Bone marrow (tissue), 2 donors: ENCODE measurements at places on chromosomes 4 and X.

GRCh38 chr4:123064390-123064789 is 142.0 kb upstream of the NUDT6 start:
- DNase-seq: no peak

DNA sequence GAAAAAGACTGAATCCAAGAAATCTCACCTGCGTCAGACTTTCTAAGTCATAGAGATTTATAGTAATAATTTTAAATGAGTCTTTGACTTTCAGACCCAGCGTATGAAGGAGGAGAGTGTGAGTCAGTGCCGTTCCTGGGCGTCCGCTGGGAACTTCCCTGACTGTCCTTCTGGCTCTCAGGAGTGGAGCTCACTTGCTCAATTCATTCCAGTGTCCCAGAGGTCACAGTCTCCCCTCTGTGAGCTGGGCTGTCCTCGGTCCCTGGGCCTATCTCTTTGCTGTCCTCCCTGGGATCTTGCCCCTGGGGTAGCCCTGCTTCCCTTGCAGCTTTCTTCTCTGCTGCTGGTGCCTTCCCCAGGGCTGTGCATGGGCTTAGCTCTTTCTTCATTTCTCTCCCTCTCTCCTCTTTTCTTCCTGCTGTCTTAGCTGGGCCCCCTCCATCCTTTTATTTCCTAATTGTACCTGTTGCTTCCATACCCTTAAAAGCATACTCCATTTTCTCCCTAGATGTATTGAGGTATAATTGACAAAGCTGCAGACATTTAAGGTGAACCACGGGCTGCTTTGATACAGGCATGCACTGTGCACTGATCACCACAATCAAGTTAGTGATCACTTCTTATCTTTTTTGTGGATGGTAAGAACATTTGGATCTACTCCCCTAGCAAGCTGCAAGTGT is 11.6 kb downstream of the SORBS2 start:
- DNase-seq: no peak

- DNase-seq: no peak
Measured at GRCh38 chrX:21905313-21905712, 35.2 kb upstream of the SMS start.

DNA sequence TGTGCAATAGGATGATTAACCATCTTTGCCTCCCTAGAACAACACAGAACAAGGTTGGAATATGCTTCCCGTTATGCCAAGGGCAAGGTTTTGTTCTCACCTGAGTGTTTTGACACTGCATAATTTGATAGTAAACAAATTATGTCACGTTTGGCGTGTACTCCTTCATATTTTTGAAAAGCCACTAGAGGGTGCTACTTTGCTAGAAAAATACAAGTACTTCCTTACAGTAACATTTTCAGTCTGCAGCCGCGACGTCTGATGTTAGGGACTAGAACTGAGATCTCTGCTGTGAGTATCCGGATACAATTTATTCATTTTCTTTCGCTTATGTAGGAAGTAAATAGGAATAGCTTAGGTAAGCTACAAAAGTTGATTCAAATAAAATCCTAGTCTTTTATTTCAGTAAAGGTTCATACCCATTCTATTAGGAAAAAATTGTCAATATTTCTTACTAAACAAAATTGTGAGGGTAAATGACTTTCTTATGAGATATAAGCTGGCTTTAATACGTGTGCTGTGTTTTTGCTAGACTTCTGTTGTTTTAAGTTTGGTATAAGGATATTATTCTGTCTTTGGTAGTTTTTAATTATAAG is 181.1 kb upstream of the WDFY3 start:
- no peak for DNase-seq

DNA sequence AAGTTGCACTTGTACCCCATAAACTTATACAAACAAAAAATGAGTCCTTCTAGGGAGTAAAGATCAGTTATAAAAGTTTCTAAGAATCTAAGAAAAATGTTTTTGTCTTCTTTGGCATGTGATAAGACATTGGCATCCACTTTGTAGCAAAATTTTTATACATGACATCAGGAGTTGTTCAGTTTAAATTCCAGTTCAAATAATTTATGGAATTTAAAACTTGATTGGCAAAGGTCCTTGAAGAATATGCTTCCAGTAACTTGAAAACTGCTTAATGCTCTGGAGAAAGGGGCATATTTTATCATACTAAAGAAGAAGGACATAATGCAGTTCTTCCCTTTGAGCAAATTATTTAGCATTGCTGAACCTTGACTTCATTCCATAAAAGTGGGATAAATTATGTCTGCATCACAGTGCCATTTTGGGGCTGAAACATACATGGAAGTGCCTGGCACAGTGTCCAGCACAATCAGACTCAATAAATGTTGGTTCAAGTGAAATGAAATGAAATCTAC is 163.3 kb upstream of the IL15 start:
- DNase-seq: no peak

DNA sequence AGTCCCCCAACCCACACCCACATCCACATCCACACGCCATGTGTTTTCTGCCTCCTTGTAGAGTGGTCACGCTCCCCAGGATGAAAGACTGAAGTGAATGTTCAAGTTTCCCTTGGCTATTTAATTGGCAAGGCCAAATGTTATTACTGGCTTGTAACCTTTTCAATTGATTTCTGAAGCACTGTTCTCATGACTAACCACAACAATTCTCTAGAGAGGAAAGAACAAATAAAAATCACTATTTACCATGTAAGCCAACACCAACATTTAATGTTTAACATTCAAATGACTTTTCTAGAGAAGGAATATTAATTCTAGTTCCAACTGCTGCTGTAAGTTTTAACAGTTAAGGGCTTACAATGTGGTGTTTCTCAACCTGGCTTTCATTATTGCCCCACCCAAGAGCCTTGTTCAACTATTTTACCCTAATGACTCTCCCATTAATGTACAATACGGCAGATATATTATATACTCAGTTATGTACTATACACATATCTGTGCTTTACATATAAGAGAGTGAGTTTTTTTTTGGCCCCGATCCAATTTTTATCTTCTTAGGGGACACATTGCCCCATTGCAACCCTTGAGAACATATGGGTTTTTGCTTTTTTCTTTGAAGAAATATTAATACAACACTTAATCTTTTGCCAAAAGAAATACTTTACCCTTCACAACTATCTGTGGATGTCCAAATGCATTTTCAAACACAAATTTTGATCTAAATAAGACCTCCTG is 46.5 kb downstream of the RELL1 start:
- no peak for DNase-seq

DNA sequence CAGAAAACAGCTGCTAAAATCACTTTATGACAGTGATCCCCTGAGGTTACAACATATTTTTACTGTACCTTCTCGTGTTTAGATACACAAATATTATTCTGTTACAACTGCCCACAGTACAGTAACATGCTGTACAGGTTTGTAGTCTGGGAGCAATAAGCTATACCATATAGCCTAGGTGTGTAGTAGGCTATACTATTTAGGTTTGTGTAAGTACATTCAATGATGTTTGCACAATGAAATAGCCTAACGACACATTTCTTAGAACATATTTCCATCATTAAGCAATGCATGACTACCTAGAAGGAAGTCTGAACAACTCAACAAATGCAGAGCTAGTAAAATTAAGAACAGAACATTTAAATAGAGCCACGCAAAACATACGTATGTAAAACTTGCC is 112.7 kb downstream of the ZAR1 start:
- DNase-seq: no peak

GRCh38 chr4:166277853-166278252 is 404.8 kb downstream of the TLL1 start:
- no peak for DNase-seq

DNA sequence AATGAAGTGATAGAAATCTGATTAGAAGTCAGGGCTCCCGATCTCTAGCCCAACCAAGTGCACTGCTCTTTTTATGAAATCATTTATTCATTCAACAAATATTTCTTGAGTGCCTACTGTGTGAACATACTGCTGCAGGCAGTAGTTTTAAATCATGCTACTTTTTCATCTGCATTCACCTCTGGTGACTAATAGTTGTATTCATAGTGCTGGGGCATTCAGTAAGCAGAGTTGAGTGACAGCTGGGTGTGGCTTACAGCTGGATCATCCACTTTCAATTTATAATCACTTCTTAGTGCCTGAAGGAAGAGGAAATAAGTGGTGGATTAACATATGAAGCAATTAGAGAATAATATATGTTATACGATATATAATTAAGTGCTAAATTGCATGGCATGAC is 94.1 kb upstream of the HPRT1 start:
- no peak for DNase-seq

DNA sequence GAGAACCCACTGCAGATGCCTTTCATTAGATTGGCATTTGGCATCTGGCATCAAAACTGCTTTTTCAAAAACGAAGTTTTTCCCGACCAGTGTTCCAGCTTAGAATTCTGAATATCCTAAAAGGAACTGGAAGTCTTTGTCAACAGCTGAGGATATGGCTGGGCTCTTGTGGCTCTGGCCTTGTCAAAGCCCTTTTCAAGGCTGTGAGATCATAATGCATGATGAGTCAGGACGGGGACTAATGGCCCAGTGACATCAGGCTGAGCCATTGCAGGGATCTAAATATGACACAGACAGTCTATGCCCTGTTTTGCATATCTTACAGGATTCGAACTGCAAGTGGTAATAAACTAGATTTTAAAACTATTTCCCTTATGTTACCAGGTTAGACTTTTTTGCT is 306.4 kb downstream of the PTTG2 start:
- DNase-seq: no peak

DNA sequence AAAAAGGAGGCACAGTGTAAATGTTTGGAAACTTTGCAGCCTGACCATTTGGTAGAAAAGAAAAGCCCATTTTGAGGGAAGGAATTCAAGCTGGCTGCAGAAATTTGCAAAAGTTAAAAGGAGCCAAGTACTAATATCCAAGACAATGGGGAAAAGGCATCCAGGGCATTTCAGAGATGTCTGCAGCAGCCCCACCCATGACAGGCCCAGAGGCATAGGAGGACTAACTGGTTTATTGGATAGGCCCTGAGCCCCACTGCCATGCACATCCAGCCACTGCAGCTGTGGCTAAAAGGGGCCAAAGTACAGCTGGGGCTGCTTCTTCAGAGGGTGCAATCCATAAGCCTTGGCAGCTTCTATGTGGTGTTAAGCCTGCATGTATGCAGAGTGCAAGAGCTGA is 104.9 kb downstream of the HS3ST1 start:
- no peak for DNase-seq

DNA sequence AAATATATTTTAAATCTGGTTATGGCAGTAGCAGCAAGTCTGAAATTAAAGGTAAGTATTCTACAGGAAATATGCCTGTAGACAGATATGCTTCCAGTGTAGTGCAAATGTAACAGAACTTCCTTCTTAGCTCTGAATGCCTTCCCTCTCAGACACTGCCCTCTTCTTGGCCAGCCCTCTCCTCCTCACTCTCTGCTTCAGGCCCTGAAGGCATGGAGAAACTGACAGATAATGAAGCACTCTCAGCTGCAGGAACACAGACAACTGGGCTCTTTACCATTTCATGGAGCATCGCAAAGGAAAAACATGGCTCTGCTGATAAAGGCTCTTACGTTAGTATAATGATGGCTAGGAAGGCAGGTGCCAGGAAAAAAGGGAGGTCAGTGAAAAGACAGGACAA is 431.5 kb upstream of the RASGEF1B start:
- DNase-seq: no peak

DNA sequence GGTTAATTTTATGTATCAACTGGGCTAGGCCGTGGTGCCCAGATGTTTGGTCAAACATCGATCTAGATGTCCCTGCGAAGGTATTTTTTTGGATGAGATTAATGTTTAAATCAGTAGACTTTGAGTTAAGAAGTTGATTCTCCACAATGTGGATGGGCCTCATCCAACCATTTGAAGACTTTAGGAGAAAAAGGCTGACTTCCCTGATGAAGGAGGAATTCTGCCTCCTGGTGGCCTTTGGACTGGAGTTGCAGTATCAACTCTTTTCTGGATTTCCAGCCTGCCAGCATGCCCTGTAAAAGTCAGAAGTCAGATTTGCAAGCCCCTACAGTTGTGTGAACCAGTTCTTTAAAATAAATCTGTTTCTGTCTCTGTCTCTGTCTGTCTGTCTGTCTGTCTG is 91.4 kb downstream of the STK32B start:
- peak; percentile 29 for DNase-seq

GRCh38 chr4:80409809-80410208 is 74.3 kb downstream of the CFAP299 start:
- DNase-seq: no peak

DNA sequence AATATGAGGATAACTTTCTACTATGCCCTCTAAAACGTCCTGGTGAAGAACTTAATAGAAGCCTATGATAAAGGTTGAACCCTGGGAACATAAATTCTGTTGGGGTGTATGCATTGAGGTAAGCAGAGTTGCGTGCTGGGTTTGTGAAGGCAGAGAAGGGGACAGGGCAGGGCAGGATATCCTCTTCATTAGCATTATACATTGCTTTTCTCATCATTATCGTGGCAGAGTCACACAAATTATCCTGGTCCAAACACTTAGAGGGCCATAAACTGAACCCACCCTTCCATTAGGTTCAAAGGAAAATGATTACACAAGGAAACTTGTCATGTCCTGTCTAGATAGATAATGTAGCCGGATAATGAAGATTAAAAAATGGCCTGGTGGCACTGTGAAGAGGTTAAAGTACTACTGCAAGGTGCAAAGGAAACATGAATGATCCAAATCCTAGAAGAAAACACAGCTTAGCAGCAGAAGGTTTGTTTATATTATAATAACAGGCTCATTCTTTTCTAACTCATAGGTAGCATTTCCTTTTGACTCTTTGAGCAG is 189.1 kb downstream of the SPCS3 start:
- no peak for DNase-seq

- no peak for DNase-seq
Measured at GRCh38 chrX:19840899-19841648, 46.3 kb downstream of the SH3KBP1 start.

GRCh38 chr4:69577245-69577644 is 62.2 kb downstream of the UGT2A2 start:
- DNase-seq: no peak

- no peak for DNase-seq
Measured at GRCh38 chr4:107006218-107006617, 29.9 kb downstream of the DKK2 start.

DNA sequence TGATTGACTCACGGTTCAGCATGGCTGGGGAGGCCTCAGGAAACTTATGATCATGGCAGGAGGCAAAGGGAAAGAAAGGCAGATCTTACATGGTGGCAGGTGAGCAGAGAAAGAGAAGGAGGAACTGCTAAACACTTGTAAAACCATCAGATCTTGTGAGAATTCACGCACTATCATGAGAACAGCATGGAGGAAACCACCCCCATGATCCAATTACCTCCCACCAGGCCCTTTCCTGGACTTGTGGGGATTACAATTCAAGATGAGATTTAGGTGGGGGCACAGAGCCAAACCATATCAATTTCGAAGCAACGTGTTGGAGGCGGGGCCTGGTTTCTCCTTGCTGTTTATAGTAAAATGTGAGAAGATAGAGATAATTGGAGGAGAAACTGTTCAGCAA is 167.4 kb downstream of the GABRB1 start:
- no peak for DNase-seq

- no peak for DNase-seq
Measured at GRCh38 chr4:173243321-173243720, 74.7 kb downstream of the GALNT7 start.

DNA sequence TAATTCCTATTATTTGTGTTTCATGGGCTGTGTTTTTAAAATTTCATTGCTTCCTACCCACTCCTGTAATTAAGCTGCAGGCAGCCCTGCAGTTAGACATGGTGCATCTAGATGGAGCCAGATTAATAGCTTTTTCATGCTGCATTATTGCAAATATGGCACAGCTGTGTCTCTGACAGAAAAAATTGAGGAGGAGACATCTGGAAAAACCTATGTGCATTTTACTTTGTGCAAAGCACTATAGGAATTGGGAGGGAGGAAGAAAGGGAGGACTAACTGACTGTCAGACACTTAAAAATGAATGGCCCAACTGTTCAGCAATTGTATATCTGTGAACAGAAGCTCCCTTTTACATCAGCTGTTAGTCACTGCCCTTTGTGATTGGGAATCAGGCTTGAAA is 8.1 kb upstream of the RPGR start:
- DNase-seq: no peak
